ENCODE measurements at places on chromosomes 12 and 14.

DNA sequence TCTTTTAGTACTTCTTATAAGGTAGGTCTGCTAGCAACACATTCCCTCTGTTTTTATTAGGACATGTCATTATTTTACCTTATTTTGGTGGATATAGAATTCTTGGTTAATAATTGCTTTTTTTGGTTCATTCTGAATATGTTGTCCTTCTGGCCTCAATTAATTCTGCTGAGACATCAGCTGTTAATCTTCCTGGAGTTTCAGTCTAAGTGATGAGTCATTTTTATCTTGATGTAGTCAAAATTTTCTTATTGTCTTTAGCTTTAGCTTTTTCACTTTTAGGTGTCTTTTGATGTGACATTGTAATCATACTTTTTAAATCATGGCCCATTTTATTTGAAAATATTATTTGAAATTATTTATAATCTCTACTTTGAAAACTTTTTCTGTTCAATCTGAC, 104.9 kb upstream of the PMCH start:
- DNase-seq, result no peak

- no peak for DNase-seq
These were observed 221.4 kb downstream of the TTC6 start for GRCh38 chr14:37816743-37817295.

DNA sequence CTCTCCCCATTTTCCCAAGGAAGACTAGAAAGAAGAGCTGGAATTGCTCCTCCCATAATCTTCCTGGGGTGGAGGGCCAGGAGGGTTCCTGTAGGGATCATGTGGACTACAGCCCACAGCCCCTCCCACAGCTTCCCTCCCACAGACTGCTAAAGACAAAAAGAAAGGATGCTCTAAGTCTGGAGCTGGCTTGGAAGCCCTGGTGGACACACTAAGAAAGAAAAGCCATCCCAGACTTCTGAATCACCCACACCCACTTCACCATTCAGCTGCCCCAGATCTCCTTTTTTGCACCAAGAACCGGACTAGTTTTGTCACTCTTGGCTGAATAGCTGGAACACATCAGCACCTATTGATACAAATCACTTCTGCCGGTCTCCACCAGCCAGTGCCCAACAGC, 56.8 kb upstream of the PLXNC1 start:
- no peak for DNase-seq

- no peak for DNase-seq
These were observed 179.0 kb upstream of the IGF1 start for GRCh38 chr12:102659200-102659911.

GRCh38 chr12:24770334-24770733, 178.6 kb downstream of the BCAT1 start:
- no peak for DNase-seq

DNA sequence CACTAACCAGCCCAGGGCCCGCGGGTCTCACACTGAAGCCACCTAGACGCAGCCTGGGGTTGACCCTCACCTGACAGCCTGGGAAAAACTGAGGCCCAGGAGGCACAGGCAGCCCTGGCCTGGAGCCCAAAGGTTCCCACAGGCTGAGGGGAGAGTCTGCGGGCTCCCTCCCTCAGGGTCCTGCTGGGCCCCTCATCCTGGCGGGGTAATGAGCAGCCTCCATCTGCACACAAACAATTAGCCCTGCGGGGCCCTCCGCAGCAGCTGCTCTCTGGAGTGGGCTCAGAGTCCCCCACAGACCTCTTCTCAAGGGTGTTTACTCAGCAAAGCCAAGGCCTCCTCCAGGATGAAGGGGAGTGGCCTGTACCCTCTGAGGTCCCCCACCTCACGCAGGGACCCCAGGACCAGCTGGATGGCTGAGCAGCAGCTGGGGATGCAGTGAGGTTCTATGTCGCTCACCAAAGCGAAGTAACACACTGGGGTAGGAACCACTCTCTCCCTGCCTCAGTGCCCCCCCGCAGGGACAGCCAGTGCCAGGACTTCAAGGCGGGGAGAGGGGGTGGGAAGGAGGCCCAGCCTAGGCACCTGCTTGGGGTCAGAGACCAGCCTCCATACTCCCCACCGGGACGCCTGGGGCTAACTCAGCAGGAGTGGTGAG, 7.3 kb downstream of the AKT1 start:
- DNase-seq, result no peak

GRCh38 chr14:55681096-55681495, 101.1 kb downstream of the KTN1 start:
- no peak for DNase-seq

DNA sequence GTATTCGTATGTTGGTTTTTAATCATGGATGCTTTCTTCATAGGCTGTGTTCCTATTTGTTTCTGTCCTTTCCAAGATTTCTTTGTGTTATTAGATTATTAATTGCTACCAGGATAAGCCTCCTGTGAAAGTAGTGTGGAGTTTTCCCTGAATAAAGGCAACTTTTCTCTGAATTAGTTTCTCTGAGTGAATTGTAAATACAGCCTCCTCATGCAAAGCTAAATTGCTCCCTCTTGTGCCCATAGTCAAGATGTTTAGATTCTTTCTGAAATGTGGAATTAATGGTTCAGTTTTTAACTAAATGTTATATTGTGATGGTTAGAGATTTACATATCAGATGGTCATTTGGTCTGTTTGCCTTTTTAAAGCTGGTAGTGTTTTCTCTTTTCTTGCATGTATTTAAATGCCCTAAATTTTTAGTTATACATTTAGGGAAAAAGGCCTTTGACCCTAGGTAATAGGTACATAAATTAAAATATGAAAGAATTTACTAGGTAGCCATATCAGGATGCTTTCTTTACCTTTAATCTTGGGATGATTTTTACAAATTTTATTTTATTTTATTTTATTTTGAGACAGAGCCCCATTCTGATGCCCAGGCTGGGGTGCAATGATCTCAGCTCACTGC, 8.9 kb downstream of the APAF1 start:
- no peak for DNase-seq

- peak; percentile 71 for DNase-seq
These were observed 290.2 kb downstream of the PRKD1 start for GRCh38 chr14:29637411-29637810.

DNA sequence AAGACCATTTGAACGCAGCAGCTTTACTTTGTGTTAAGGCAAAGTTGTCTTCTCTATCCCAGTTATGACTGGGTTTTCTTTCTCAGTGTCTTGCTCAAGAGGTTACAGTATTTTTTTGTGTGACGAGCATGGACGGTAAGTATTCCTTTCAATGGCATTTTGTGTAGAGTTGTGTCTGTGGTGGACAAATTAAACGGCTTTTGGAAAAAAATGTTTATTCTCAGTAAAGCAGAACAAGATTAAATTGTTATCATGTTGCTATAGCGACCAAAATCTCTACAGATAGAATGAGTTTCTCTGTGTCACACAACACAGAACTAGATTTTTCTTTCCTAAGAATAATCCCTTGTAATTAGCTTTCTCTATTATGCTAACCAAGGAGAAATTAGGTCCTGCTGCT, 417.1 kb downstream of the AEBP2 start:
- DNase-seq, result no peak

DNA sequence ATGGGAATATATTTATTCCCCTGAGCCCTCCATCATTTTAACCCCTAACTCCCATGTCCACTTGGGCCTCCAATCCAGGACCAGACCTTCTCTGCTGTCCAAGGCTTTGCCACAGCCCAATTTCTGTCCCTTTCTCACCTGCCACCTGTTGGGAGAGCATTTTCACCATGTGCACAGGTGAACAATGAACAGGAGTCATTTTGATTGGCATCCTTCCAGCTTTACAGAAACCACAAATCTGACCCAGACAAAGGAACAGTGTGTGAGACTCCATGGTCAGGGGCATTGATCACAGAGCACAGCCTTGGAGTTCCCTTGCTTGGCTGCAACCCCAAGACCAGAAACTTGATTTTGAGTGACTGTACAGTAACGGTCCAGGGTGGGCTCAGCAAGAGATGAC, 91.9 kb downstream of the CRACR2A start:
- DNase-seq, result no peak
